Stimulated activated CD8-positive, alpha-beta memory T cell treated with anti-CD3 and anti-CD28 coated beads, Interleukin-7, amount 100 ng/mL, for 1 hour (primary cell): ENCODE measurements at places on chromosomes 1 and 21.

DNA sequence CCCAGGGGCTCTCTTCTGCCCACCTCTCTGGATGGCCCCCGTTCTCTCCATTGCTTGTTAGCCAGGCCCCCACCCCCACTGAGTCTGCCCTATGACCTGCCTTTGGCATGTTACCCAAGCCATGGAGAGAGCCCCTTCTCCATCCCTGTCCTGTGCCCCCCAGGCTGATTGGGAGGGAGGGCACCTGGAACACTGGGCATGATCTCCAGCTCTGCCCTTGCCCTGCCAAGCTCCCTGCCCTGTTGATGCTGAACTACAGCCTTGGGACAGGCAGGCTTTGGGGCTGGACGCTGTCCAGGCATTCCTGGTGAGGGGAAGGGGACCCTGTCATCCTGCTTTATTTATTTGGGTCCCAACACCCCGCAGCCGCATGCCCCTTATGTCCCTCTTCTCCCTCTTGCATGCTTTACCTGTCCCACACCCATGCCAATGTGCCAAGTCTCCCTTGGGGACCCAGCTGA lies 10.7 kb downstream of the TRIM46 start:
- no peak for DNase-seq

DNA sequence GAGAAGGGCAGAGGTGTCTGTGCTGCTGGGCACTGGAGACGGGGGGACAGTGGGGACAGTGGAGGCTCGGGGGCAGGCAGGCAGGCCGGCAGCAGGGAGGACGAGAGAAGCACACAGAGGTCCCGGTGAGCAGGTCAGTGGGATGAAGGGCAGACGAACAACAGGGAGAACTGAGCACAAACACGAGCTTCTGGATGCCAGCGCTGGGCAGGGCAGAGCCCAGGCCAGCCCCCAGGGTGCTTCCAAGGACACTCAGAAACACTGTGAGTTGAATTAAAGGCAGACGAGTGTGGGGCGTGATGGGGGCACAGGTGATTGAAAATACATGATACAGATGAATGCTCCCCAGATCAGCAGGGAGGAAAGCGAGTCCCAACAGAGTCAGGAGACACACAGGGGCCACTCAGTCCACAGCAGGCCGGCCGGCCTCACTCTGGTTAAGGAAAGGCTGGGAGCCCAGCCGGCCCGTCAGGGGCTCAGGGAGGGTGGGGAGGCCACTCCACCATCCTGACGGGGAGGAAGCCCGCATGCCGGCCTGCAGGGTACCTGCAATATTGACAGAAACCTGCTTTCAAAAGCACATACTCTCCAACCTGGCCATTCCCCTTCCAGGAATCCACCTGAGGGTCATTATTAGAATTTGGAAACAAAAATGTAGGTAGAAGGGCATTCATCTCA lies 14.1 kb downstream of the SLC19A1 start:
- no peak for DNase-seq

GRCh38 chr21:15441060-15441493 lies 288.7 kb upstream of the USP25 start:
- DNase-seq = no peak

DNA sequence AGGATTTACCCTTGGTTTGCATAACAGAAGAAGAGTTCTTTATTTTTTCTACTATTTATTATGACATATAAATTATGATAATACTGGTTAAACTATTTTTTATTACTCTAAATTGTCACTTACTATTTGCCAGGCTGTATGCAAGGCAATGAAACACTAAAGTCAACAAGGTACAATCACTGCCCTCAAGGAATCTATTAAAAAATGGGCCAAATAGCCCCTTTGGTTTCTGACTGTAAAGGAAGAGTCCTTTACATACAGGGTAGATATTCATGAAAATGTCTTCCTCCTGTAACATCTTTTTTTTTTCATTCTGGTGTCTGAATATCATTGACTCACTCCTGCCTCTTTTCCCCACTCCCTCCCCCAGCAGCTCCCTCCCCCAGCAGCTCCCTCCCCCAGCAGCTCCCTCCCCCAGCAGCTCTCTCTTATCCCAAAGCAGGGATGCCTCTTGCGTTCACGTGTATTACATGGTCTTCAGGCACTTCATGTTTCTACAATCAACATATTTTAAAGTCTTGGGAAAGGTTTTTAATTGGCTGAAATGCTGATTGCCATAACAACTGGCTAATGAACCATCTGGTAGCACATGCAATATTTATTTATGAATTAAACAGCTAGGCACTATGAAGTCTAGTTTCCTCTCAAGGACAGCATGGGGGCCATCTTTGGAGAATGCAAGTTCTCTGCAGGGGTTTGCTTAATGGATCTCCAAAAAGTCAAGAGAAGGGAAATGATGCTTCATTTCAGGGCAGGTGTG lies 400.4 kb upstream of the PLXNA2 start:
- no peak for DNase-seq

DNA sequence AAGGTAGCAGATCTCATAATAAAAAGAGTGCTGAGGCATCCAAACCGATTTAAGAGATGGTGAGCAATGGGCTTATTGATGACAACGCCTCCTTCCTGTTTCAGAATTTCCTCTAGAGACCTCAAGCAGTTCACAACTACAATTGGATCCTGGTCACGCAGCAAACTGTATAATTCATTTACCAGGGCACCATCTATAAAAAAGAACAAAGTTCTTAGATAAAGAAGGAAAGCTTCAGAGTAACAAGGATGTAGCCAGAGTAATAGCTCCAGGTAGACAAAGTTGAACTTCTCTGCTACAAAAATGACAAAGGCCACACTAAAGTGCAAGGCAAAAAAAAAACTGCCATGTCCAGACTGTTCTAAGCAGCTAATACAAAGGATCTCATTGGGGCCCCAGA lies 3.4 kb downstream of the AP4B1 start:
- no peak for DNase-seq

DNA sequence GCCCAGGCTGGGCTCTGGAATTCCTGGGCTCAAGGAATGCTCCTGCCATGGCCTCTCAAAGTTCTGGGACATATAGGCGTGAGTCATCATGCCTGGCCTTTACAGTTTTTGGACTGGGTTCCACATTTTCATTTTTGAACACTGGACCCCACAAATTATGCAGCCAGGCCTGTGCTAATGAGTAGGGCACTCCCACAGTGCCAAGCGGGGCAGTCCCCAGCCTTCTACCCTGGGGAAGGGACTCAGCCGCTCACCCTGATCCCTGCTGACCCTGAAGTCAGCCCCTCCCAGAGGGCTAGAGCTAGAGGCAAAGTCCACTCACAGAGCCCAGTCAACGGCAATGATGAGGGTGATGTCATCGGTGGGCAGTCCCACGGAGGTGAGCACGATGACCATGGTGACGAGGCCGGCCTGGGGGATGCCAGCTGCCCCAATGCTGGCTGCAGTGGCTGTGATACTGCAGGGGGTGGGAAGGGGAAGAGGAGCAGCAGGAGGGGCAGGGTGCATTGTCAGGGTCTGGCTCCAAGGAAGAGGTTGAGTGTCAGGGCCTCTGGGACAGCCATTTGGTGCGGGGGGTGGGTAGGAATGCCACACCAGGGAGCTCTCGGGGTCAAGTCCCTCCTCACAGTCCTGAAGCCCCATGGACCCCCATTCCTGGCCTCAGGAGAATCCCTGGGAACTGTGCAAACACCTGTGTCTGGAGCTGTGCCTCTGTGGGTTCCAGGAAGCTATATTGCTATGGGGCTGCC lies 27.6 kb downstream of the PODN start:
- no peak for DNase-seq

GRCh38 chr21:34077888-34078287 lies 4.5 kb downstream of the MRPS6 start:
- DNase-seq = no peak

DNA sequence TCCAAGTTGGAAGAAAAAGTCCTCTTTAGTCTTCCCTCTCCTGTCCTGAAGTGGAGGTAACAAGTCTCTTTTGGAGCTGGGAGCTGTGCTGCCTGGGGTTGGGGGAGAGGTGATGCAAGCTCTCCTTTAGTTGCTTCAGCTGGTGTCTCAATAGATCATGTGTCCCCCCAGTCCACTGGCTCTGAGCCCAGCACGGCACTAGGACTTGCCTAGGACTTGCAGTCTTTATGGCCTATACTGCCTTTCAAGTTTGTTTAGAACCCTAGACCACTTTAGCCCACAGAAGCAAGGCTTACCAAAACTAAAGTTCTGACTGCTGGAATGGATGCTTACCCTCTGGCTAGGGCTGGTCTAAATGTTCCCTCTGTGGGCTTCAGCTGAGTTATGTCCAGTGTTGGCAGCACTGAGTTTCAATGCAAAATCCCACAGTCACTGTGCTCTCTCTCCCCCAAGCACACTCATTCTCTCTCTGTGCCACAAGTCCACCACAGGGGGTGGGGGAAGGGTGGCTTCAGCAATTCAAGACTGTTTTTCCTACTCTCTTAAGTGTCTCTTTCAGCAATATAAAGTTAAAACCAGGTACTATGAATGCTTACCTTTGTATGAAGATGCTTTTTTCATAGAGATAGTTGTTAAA lies 185.0 kb downstream of the DNAH14 start:
- no peak for DNase-seq
